NCI-H187 (cell line): ENCODE measurements at places on chromosomes 16 and 17.

DNA sequence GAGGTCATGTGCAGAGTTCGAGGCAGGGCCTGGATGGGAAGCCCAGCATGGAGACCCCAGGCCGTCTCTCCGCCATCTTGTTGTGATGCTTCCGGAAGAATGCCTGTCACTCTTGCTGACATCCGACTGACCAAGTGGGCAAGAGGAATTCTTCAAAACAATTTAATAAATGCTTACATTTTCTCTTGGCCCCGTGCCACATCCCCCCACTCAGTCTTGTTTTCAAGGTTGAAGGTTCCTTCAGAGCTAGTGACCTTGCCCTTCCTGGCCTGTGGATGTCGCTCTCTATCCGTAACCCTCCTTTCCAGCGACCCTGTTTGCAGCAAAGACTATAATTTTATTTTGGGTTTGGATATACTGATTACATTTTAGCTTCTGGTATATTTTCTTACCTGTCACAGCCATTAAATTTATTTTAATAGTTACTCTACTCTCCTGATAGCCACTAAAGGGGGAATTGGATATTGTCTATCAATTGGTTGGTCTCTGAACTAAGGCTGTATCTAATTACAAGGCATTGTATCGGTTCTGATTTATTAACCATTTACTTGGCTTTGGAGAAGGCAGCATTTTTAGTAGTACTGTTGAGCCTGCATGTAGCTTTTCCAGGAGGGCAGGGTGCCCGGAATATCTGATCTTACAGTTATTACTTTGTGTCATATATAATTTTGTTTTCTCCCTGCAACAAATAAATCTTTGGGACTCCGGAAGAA lies 264.5 kb downstream of the WWOX start:
- DNase-seq = no peak

DNA sequence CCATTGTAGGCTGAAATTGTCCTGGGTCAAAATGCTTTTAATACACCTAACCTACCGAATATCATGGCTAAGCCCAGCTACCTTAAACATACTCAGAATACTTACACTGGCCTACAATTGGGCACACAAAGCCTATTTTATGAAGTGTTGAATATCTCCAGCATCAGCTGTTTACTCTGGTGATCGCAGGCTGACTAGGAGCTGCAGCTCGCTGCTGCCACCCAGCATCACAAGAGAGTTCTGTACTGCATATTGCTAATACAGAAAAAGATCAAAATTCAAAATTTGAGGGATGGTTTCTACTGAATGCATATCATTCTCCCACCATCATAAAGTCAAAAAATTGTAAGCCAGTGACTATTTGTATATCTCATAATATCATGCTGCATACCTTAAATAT lies 55.3 kb downstream of the ULK2 start:
- DNase-seq = no peak

DNA sequence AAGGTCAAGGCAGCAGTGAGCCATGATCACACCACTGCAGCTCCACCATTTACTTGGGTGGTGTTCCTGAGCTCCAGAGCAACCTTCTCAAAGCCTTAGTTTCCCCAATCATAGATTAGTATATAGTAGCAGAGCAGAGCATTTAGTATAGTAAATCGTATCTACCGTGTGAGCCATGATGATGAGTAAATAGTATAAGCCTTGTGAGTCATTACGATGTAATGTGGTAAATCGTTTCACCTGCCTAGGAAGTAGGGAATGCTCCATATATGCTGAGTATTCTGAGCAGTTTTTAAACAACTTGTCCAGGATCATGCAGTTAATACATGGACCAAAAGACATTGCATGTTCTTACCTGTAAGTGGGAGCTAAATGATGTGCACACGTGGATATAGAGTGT lies 66.4 kb downstream of the SCNN1B start:
- DNase-seq = no peak

DNA sequence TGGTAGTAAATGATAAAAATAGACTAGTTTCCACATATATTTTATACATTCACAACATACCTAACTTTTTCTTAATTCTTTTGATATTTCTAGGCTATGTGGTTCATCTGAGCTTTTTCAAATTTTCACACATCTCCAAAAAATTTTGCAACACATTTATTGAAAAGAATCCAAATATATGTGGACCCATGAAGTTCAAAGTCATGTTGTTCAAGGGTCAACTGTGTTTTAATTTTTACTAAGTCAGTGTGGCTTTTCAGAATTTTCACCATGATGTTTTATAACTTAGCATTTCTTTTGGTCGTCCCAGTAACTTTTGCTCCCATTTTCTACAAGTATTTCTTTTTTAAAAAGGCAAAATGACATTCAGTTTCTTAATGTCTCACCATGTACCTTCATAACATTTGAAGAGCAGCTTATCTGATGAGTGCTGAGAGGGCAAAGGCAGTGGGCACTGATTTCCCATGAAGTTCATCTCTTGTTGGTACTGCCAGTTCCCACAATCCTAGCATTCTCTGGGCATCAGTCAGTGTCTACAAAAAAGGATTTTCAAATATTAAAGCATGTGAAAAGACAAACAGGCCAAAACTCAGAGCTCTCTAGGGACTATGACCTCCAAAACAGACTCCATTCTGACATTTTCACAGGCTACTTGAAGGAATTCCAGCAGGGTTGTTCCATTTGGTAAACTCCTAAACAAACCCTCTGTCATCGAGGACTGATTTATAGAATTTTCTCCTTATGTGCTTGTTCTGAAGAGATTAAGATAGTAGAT lies 80.3 kb downstream of the MRTFB start:
- no peak for DNase-seq

- peak; percentile 50 for DNase-seq
Measured at GRCh38 chr16:89167425-89167941, 4.1 kb upstream of the CDH15 start.

- DNase-seq = no peak
Measured at GRCh38 chr16:63856537-63856936, 1265.3 kb downstream of the CDH11 start.

DNA sequence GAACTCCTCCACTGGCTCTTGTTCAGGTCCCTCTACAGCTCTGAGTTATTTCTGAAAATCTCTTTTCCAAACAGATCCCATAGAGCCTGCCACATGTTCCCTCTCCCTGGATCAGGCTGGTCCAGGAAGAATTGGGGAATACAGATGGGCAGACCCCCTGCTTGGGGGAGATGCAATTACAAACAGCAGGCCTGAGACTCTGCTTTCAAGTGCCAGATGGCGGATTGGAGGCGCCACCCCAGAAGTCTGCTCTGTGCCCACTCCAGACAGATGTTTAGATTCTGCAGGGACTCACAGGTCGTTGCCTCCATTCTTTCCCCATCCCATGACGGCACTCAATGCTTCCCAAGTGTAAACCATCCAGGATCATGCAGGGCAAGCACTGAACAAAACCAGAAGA lies 316.6 kb downstream of the SLC39A11 start:
- DNase-seq = no peak

- DNase-seq = no peak
Measured at GRCh38 chr17:3531266-3532101, 26.1 kb downstream of the TRPV3 start.

DNA sequence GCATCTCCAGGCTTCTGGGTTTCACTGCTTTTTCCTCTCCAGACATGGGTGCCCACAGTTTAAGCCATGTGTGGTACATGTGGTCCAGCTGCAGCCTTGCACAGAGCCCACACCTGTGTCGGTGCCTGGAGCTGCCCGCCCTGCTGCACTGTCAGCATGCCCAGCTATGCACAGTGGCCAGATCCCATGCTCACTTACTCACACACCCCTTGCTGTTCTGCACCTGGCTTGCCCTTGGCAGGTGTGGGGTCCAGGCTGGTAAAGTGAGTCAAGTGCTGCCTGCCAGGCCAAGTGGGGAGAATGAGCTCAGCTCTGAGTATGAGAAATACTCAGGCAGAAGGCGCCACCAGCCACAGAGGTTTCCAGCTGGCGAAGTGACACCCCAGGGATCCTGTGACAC lies 739.9 kb downstream of the CDH11 start:
- no peak for DNase-seq

GRCh38 chr16:25031132-25031440 lies 15.9 kb upstream of the ARHGAP17 start:
- no peak for DNase-seq

DNA sequence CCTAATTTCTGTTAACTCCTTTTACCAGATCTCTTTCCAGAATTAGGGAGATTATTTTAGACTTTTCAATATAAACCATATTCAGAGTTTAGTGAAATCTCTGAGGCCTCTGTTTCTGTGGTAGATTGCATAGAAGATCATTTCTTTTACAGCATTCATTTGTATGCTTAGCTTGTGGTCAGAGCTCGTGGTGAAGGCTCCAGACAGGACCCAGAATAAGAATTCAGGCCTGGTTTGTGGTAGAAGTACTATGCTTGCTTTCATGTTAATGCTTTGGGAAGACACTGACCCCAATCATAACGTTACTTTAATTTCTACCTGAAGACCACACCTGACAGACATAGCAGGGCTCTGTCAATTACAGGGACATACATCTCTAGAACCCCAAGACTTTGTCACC lies 258.1 kb downstream of the FTO start:
- no peak for DNase-seq

- no peak for DNase-seq
Measured at GRCh38 chr16:80303691-80304090, 237.1 kb upstream of the DYNLRB2 start.

GRCh38 chr17:80132906-80133625 lies 13.9 kb downstream of the EIF4A3 start:
- no peak for DNase-seq

GRCh38 chr17:48555258-48556228 lies 10.6 kb upstream of the HOXB2 start:
- no peak for DNase-seq

DNA sequence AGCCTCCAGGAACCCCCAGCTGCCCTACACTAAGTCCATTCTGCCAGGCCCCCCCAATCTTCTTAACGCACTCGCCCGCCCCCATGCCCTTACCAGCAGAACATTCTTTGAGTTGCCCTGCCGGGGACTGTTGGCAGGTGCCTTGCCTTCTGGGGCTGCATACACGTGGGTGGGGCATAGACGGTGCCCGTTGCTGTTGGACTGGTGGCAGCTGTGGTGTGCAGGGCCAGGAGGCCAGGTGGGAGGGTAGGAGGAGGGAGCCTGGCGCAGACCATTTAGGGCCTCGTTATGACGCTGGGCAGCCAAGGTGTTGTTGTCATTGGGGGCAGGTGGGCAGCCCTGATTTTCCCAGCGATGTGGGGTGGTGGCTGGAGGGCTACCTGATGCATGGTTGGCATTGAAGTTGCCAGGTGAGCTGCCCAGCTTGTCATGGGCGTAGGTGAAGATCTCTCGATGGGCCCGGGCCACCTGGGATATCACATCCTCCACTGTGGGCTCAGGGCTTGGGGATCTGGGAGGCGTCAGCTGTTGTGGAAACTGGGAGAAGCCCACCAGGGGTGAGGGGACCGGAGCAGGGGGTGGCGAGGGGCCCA lies 4.9 kb downstream of the NR1D1 start:
- DNase-seq = no peak

GRCh38 chr17:37512442-37513068 lies 22.9 kb downstream of the DUSP14 start:
- DNase-seq = no peak

GRCh38 chr16:87324411-87325275 lies 7.5 kb upstream of the C16orf95 start:
- no peak for DNase-seq

GRCh38 chr16:12672986-12673385 lies 130.7 kb downstream of the CPPED1 start:
- DNase-seq = peak; percentile 9

- no peak for DNase-seq
Measured at GRCh38 chr16:23107936-23108335, 41.3 kb downstream of the USP31 start.

GRCh38 chr17:28343491-28343932 lies 8.0 kb downstream of the TNFAIP1 start:
- no peak for DNase-seq

DNA sequence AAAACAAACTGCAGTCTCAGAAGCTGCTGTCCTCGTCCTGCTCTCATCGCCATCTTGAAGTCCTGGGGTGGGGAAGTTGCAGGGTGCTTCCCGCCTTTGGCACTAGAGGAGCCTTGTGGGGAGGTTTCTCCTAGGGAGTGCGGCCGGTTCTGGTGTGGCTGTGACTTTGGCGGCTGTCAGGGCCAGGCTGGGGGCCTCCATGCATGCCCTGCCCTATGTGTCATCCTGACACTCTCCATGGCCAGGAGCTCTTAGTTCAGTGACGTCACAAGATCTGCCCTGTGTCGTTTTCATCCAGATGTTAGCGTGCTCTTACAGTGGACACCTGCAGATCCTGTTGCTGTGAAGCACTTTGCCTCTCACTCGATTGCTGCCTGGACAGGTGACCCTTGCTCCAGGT lies 49.6 kb downstream of the PLD6 start:
- DNase-seq = no peak

- no peak for DNase-seq
Measured at GRCh38 chr16:76335180-76335974, 58.2 kb downstream of the CNTNAP4 start.

DNA sequence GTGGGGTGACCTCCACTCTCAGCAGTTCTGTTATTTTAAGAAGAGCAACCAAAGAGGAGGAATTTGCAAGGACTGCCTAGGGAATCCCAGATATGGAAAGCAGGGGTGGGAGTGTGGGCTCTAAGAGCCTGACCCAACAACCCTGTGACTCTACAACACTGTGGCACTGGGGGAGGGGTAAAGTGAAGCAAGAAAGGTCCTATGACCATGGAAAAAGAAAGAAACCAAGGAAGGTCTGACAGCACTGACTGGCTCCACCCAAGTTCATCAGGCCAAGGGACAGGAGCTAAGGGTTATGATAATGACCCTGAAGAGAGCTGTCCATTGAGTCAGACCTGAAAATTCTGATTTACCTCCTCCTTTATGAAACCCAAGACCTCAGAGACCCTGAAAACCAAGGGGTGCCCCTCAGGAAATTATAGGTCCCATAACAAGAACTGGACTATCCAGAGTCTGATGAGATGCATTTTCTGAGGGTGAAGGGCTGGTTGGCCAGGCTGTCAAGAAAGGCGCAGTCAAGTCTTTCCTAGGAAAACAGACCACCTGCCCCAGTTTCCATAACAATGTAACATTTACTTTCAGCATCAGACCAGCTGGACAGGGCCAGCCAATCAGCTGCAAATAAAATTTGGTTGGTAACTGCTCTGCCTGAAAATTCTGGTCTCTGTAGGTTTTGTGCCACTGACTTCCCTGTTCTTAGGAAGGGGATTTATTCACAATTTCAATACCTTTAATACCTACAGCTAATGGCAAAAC lies 53.8 kb upstream of the MTMR4 start:
- DNase-seq = no peak

- no peak for DNase-seq
Measured at GRCh38 chr17:52071712-52072111, 86.8 kb downstream of the CA10 start.
